ENCODE measurements at places on chromosomes 4 and X.

DNA sequence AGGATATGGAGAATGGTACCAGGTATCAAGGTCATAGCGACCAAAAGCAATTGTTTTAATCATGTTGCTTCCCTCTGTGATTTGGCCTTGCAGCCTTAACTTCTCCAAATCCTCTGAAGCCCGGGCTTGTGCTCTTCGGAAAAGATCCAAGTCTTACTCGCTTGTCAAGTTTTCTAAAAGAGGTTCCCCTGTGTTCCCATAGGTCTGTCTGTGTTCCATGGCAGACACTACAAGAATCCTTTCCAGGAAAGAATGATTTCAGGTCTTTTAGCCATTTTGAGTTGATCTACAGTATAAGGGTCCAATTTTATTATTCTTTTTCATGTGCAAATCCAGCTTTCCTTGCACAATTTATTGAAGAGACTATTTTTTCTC lies 710.6 kb upstream of the DIAPH2 start:
- no peak for DNase-seq

DNA sequence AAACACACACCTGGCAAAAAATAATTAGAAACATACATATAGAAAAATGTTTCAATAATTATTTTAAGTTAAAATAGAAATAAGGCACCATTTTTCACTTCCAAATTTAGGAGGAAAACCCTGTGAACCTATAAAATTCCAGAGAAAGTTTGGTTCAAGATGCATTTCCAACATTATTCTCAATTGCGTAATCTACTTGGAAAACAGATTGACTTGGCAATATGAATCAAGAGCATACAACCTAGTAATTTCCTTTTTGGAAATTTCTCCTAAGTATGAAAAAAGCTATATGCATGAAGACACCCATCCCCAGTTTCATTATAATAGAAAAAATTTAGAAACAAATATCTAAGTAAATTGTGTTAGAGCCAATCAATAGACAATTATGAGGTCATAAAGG lies 242.9 kb downstream of the IQCM start:
- DNase-seq, result no peak

DNA sequence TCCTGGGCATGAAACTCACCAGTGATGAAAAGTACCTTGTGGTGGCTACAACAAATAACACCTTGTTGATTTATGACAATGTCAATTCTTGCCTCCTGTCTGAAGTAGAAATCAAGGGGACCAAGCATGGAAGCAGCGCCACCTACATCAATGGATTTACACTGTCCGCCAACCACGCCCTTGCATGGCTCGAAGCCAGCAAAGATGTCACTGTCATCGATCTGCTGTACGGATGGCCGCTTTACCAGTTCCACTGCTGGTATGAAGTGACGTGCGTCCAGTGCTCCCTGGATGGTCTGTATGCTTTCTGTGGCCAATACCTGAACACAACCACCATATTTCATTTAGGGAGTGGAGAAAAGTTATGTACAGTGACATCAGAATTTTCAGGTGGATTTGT lies 200.5 kb downstream of the NWD2 start:
- DNase-seq, result no peak

DNA sequence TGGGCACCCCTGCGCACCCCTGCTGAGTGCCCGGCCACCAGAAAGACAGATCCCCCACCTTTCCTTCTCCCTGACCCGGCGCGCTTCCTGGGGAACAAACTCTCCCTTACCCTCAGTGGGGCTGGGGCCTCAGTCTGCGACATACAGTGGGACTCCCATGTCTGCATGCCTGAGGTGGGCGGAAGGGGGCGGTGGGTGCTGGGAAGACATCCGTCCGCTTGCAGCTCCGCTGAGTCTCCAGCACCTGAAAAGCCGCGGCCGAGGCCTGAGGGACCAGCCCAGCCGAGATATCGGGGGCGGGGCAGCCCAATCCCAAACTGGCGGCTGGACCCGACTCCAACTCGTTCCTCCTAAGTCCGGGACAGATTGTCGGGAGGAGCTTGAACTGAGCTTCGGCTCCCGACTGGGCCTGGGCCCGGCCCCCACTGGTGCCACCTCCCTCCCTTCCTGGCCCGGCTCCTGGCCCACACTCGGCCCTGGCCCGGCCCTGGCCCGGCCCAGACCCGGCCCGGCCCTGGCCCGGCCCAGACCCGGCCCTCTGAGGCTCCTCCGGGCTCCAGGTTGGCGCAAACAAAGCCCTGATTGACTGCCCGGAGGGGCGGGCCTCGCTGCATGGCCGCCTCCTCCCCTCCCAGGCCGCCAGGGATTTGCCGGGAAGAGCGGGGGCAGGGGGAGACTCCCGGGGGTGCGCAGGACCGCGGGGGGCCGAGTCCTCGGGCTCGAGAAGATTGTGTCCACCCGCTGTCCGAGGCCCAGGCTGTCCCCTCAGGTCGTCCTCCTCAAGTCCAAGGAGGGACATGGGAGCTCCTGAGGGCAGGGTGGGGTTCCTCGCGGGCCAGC lies 877 bp upstream of the SLC16A2 start:
- DNase-seq, result peak; percentile 11
